H1 (cell line): ENCODE measurements at places on chromosomes 4 and X.

- DNase-seq, result no peak
Measured at GRCh38 chrX:101745046-101745445, 85.4 kb upstream of the ARMCX2 start.

DNA sequence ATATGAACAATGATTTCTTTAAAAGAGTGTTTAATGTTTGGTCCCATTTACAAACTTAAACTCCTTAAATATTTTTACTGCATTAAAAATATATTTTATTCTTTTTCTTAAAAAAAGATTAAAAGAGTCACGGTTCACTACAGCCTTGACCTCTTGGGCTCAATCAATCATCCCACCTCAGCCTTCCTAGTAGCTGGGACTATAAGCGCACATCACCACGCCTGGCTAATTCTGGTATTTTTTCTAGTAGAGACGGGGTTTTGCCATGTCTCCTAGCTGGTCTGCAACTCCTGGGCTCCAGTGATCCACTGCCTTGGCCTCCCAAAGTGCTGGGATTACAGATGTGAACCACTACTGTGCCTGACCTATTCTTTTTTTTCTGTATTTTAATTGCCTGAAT is 104.7 kb upstream of the TLR2 start:
- H3K27ac ChIP-seq, result no peak overlapping the region
- H3K4me3 ChIP-seq, result no peak overlapping the region
- no peaks in the 10 kb centered on the region for H3K27me3 ChIP-seq
- no peak for DNase-seq
- H3K4me1 ChIP-seq, result no peaks in the 10 kb centered on the region

- no peak overlapping the region for H3K4me3 ChIP-seq
- peaks cover 8% of the 10 kb centered on the region for H3K4me1 ChIP-seq
- no peak overlapping the region for H3K27ac ChIP-seq
- H3K36me3 ChIP-seq, result no peaks in the 10 kb centered on the region
- no peaks in the 10 kb centered on the region for H3K27me3 ChIP-seq
Measured at GRCh38 chr4:38514465-38515146, 149.4 kb upstream of the KLF3 start.

- H3K4me1 ChIP-seq, result peaks cover 15% of the 10 kb centered on the region
- H3K4me3 ChIP-seq, result peak within 1 kb of the TSS; percentile 72
- DNase-seq, result peak; percentile 84
- no peaks in the 10 kb centered on the region for H3K27me3 ChIP-seq
Measured at GRCh38 chr4:151408630-151409469, at the start of gene FHIP1A. TSS of gene FHIP1A (plus strand) at chr4:151409176. CDS start at chr4:151566260, 157,084 bp downstream.

GRCh38 chr4:147799986-147800555 is 68.2 kb downstream of the ARHGAP10 start:
- no peak for DNase-seq
- no peaks in the 10 kb centered on the region for H3K4me1 ChIP-seq
- H3K27me3 ChIP-seq, result no peaks in the 10 kb centered on the region
- H3K27ac ChIP-seq, result no peak overlapping the region
- H3K4me3 ChIP-seq, result no peak overlapping the region

DNA sequence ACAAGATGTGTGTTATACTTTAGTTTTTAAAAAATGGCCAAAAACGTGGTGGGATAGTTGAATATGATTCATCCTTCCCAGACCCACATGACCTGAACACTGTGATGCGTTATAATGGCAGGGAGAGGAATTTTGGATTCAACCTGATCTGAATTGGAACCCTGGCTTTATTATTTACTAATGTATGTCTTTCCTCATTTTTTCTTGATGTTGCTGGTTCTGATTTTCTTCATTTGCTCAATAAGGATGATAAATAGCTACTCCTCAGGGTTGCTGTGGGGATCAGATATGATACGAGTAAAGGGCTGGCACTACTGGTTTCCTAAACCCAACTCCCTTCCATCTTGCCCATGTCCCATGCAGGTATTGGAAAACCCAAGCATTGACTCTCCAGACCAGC is 24.2 kb upstream of the ACSL1 start:
- no peaks in the 10 kb centered on the region for H3K27me3 ChIP-seq
- no peaks in the 10 kb centered on the region for H3K4me1 ChIP-seq
- H3K4me3 ChIP-seq, result no peak overlapping the region
- no peaks in the 10 kb centered on the region for H3K36me3 ChIP-seq

- H3K27ac ChIP-seq, result no peak overlapping the region
- no peaks in the 10 kb centered on the region for H3K27me3 ChIP-seq
- no peaks in the 10 kb centered on the region; the same call in 1 of the 2 replicates for H3K36me3 ChIP-seq
- DNase-seq, result no peak
- H3K4me3 ChIP-seq, result no peak overlapping the region
Measured at GRCh38 chr4:136741468-136741867, 790.8 kb downstream of the PCDH18 start.

- H3K36me3 ChIP-seq, result no peaks in the 10 kb centered on the region
- H3K27ac ChIP-seq, result no peak overlapping the region
- H3K27me3 ChIP-seq, result no peaks in the 10 kb centered on the region
- no peak overlapping the region for H3K4me3 ChIP-seq
- DNase-seq, result no peak
Measured at GRCh38 chrX:48736303-48736702, 25.2 kb upstream of the GLOD5 start.

DNA sequence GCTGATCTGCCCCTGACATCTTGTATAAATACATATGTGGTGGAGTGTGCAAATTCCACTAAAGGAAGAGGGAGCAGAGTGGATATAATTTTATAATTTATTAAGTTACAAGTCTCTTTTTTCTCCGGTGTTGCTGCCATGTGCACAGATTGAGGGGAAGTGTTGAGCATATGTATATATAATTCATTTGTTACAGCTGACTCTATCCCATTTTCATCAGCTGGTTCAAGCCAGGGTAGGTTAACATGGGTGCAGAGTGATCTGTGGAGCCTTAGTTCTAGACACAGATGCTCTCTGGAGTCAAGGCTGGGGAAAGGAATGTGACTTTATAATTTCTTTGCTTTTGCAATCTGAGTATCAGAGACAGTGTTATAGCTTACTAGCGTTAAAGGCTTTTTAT is 103.5 kb downstream of the WWC2 start:
- no peak for DNase-seq
- no peak overlapping the region for H3K27ac ChIP-seq
- H3K4me1 ChIP-seq, result 0 out of 2 replicates have a peak, but pooled peaks cover 4% of the 10 kb centered on the region
- H3K27me3 ChIP-seq, result no peaks in the 10 kb centered on the region

- H3K4me3 ChIP-seq, result peak overlapping the region; percentile 74
- peak; percentile 47 for DNase-seq
- peak overlapping the region; percentile 92; the same call in 1 of the 2 replicates for H3K27ac ChIP-seq
- no peaks in the 10 kb centered on the region for H3K36me3 ChIP-seq
- H3K4me1 ChIP-seq, result peaks cover 7% of the 10 kb centered on the region
- H3K27me3 ChIP-seq, result no peaks in the 10 kb centered on the region
Measured at GRCh38 chr4:177441061-177441802, 1.0 kb downstream of the AGA start.

GRCh38 chr4:17490575-17491059 is 21.3 kb downstream of the QDPR start:
- peaks cover 6% of the 10 kb centered on the region for H3K4me1 ChIP-seq
- DNase-seq, result no peak
- no peak overlapping the region for H3K4me3 ChIP-seq
- H3K27ac ChIP-seq, result no peak overlapping the region
- H3K27me3 ChIP-seq, result no peaks in the 10 kb centered on the region
- peaks cover 25% of the 10 kb centered on the region for H3K36me3 ChIP-seq

DNA sequence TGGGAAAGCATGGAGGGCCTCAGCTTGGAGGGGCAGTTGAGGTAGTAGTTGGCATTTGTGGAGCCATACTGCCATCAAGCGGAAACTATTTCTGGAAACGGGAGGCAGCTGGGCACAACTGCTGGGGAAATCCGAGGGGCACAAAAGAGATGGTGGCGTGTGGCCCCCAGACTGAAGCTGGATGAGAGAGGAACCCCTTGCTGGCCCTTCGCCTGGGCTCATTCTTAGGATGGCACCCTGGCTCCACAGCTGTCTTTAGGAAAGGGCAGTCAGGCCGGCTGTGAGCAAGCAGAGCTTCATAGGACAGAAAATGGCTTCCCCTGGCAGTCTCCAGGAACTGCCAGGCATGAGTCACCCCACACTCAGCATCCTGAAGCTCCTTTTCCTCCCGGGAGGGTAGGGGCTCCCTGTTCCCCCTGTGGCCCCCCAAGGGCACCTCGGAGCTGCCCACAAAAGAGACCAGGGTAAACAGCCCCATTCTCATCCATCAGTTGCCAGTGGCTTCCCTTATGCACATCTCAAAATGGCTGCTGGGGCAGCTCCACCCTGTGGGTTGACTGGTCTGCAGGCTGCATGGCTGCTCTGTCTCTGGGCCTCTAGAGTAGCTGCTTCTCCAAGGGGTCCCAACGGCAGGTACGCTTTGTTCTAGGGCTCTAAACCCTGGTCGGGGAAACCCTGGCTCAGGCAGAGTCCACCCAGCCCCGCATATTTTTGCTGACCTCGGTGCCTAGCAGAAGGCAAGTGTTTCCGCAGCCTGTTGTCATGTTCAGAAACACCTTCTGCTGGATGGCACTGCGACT is 64.7 kb downstream of the NBDY start:
- H3K27ac ChIP-seq, result no peak overlapping the region
- H3K4me3 ChIP-seq, result no peak overlapping the region
- no peaks in the 10 kb centered on the region for H3K36me3 ChIP-seq
- DNase-seq, result no peak
- H3K4me1 ChIP-seq, result no peaks in the 10 kb centered on the region

- H3K27me3 ChIP-seq, result no peaks in the 10 kb centered on the region; the same call in 1 of the 2 replicates
- no peaks in the 10 kb centered on the region for H3K36me3 ChIP-seq
- H3K27ac ChIP-seq, result no peak overlapping the region
Measured at GRCh38 chr4:15771216-15772058, 6.7 kb upstream of the CD38 start.

DNA sequence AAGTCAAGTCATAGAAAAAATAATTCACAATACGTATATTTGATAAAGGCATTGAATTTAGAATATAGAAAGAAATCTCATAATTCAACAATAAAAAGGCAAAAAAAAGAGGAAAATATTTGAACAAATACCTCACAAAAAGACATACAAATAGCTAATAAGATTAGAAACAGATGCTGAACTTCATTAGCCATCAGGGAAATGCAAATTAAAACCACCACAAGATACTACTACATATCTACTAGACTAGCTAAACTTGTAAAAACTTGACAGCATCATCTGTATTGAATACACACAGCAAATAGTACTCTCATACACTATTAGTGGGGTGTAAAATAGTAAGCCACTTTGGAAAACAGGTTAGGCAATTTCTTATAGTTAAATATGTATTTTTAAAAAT is 128.7 kb upstream of the TLL1 start:
- no peak overlapping the region for H3K4me3 ChIP-seq
- H3K27me3 ChIP-seq, result no peaks in the 10 kb centered on the region
- H3K36me3 ChIP-seq, result no peaks in the 10 kb centered on the region
- H3K4me1 ChIP-seq, result peaks cover 9% of the 10 kb centered on the region; the same call in 1 of the 2 replicates
- DNase-seq, result no peak

DNA sequence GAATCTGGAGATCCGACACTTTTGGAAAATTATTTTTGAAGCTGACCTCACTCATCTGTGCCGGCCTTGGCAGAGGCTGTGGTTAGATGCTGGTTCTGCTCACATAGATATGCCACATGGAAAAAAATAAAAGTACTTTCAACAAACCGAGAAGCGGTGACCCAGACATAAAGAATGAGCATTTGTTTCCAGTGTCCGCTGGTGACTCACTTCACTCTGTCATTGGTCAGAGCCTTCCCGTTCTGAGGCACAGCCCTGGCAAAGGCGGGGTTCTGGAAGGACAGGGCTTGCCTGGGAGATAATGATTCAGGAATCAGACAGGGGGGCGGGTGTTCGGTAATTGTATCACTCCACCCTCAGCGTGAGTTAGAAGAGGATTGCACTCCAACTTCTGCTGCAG is 172.4 kb upstream of the MXRA5 start:
- no peak overlapping the region for H3K27ac ChIP-seq
- no peaks in the 10 kb centered on the region for H3K27me3 ChIP-seq
- H3K4me1 ChIP-seq, result no peaks in the 10 kb centered on the region
- no peak overlapping the region for H3K4me3 ChIP-seq

- no peaks in the 10 kb centered on the region for H3K36me3 ChIP-seq
- H3K4me1 ChIP-seq, result peaks cover 2% of the 10 kb centered on the region; the same call in 1 of the 2 replicates
- no peak overlapping the region for H3K27ac ChIP-seq
- H3K27me3 ChIP-seq, result no peaks in the 10 kb centered on the region
- no peak overlapping the region for H3K4me3 ChIP-seq
- DNase-seq, result no peak
Measured at GRCh38 chr4:123649250-123649644, 252.7 kb downstream of the SPRY1 start.

DNA sequence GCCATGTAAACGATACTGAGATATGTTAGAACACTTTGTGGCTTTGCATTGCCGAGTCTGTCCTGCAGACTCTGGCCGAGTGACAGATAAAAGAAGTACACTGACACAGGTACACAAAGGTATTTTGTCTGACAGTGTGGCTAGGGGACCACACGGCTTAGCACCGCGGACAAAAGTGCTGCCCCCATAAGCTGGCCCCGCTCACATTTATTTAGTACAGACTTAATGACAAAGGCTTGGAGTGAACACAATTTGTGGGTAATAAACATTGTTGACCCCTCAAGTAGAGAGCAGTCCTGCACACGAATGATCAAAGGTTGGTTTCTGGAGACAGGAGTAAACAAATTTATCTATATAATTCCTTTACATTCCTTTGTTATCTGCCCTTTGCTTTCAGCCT is 976.8 kb downstream of the TRAM1L1 start:
- H3K4me3 ChIP-seq, result no peak overlapping the region
- no peaks in the 10 kb centered on the region for H3K4me1 ChIP-seq
- H3K27me3 ChIP-seq, result no peaks in the 10 kb centered on the region
- H3K27ac ChIP-seq, result no peak overlapping the region; the same call in 1 of the 2 replicates
- H3K36me3 ChIP-seq, result no peaks in the 10 kb centered on the region
- no peak for DNase-seq

DNA sequence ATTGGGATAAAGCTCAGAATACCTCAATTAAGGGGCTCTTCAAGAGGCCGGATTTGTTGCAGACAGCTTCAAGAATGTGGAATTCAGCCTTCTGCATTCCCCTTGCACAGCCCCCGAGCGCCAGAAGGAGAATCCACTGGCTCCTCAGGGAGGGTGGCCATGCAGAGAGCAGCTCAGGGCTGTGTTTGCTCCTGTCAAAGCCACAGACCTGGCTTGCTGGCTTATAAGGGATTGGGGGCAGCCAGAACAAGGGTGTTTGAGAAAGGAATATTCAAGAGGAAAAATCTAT is 36.8 kb downstream of the ING2 start:
- H3K4me1 ChIP-seq, result peaks cover 5% of the 10 kb centered on the region
- no peak overlapping the region for H3K27ac ChIP-seq
- H3K4me3 ChIP-seq, result no peak overlapping the region

- no peak overlapping the region for H3K4me3 ChIP-seq
- H3K4me1 ChIP-seq, result peaks cover 7% of the 10 kb centered on the region
- no peaks in the 10 kb centered on the region for H3K36me3 ChIP-seq
- no peaks in the 10 kb centered on the region for H3K27me3 ChIP-seq
- no peak for DNase-seq
Measured at GRCh38 chr4:16775411-16776154, 122.9 kb downstream of the LDB2 start.

DNA sequence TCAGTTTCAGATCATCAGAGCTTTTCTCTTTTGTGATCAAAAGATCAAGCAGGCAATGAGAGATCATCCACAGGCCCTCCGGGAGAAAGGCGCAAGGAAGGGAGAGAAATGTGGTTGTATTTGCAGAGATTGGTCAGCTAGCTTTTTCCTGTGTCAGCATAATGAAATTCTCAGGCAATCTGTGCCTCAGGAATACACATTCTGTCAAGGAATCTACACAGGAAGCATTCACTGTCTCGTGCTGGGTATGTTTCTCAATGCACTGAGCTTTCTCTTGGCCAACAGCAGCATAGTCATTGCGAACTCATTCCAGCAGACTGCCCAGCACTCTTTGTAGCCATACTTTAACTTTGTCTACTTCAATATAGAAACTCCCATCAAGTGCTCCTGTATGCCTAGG is 413.7 kb downstream of the PPP3CA start:
- no peaks in the 10 kb centered on the region for H3K36me3 ChIP-seq
- H3K27me3 ChIP-seq, result no peaks in the 10 kb centered on the region
- DNase-seq, result no peak

- H3K27ac ChIP-seq, result no peak overlapping the region
- DNase-seq, result no peak
- no peak overlapping the region for H3K4me3 ChIP-seq
- H3K27me3 ChIP-seq, result no peaks in the 10 kb centered on the region
Measured at GRCh38 chr4:152103181-152103901, 342.5 kb upstream of the GATB start.
